ENCODE measurements at places on chromosomes 11 and 22.
A peak's percentile ranks its signal among the peaks of the same experiment; 100 is the strongest.

DNA sequence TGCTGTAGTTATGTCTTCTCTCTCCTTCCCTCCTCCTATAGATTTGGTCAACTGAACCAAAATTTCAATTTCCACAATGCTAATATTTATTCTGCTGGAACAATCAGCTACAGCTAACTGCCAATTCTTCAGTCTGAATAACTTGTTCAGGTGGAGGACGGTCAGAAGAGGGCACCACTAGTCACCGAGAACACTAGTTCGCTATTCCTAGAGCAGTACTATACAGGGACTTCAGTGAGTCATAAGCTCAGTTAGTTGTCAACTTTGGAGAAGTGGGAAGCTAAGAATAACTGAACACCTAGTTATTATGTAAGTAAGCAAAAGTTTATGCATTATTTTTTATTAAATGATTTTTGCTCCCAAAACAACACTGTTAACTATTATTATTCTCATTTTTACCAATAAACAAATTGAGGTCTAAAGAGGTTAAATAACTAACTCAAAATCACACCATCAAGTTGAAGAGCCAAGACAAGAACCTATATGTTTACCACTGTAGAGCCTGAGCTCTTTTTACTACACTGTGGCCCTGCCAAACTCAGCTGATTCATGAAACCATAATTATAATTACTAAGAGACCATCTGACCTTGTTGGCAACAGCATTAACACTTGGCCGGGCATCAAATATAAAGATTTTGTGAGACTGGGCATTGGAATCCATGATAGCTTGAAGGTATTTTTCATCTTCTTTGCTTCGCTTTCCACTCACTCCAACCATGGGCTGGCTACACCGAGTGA, 59.0 kb downstream of the CEP57 start:
- DNase-seq, result peak; percentile 16

DNA sequence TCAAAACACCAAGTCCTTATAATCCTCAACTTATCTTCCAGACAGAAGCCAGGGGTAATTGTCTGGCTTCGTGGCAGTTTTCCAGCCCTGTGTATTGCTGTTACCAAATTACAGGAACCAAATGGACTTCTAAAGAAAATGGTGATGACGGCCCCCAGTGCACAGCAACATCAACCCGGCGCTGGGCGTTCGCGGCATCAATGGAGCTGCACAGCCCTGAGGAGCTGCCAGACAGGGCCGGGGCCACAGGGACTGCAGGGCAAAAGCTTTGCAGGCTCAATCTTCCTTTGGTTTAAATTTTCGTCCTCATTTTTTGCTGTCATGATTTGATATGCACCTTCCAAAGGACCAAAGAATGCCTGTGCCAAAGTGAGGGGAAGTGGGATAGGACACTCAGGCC, 292.5 kb downstream of the BRD1 start:
- no peak for DNase-seq

- DNase-seq, result no peak
Measured at GRCh38 chr11:33874433-33874832, 17.4 kb downstream of the LMO2 start.

DNA sequence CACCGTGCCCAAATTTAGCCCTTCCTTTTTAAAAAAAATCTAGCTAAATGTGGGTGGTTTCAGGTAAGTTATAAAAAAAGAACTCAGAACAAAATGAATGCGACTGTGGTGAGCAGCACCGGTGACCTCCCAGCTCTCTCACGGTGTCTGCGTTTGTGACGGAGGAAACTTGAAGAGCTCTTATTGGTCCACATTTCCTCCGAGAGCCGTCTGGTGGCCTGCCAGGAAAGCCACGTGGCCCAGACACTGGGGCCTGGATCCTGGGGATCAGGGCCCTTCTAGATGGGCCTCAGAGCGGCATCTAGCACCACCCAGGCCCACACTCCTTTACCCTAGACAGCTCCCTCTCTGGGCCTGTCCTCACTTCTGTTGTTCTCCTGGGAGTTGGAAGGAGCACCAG, 39.5 kb downstream of the B3GAT1 start:
- DNase-seq, result no peak

- no peak for DNase-seq
Measured at GRCh38 chr11:27118949-27119348, 78.3 kb downstream of the BBOX1 start.

GRCh38 chr11:60831143-60831500, 10.8 kb upstream of the CCDC86 start:
- peak; percentile 80 for DNase-seq

- DNase-seq, result no peak
Measured at GRCh38 chr11:34302046-34302921, 55.5 kb downstream of the ABTB2 start.

GRCh38 chr11:112652786-112653390, 308.3 kb upstream of the NCAM1 start:
- no peak for DNase-seq

DNA sequence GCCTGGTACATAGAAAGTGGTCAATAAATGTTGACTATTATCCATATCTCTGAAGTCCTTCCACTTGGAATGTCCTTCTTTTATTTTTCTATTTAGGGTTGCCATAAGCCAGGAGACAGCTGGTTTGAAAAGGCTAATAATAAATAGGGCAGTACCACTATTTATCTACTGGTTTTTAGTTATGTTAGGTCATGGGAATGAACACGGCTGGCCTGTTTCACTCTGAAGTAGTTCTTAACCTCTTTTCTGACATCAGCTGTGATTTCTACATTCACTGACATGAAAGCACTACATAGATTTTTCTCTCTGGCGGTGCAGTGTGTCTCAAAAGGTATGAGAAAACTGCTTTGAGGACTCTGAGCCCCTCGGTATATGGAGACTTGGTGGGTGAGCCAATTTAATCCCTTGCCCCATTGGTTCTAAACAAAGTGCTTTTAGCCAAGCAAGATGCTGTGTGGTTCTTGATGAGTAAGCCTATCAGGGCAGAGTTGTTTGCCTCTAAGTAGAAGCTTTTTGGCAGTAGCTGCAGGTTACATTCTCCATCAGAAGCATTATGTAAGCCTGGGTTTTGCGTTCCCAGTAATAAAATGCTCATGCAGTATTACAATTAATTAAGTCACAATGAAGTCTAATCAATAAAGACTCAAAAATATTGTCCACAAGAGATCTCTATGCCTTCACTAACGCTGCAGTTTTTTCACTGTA, 48.7 kb upstream of the APOA1 start:
- DNase-seq, result no peak

GRCh38 chr22:23356094-23356493, 175.8 kb downstream of the BCR start:
- no peak for DNase-seq

Measured in nephron progenitor cell (in vitro differentiated cells).